ENCODE measurements at places on chromosomes 4 and X.

DNA sequence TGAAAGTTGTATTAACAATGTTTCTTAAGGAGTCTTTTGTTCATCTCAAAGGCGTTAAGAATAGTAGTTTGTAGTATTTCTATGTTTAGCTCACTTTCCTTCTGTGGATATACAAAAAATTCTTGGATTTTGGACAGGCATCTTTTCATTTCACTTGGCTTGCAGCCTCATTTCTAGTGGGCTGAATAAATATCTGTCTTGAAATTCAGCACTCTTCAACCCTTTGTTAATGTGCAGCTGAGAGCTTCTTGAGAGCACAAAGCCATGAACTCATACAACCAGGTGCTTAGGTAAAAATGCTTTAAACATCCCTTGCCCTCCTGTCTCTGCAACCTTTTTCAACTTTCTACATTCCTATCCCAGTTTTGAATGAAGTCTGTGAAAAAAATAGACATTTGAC, 1003.2 kb downstream of the C4orf33 start:
- DNase-seq: no peak

GRCh38 chr4:104022831-104023230, 303.0 kb upstream of the TACR3 start:
- DNase-seq: no peak

DNA sequence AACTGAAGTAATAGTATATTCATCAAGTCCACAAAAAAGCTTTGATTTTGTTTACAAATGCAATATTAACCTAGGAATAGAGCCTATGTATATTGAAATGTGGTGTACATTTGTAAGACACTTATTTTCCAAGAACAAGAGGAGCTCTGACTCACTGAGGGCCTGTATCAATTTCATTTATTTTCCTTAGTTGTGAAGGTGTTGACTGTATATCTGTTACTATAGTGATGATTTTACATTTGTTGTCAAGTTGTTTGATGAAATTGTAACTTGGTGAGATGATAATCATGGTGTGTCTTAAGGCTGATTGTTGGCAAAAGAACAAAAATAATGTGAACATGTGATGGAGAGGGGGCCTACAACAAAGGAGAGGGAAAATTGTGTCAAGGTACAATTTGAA, 274.9 kb upstream of the TEX13A start:
- DNase-seq: no peak

DNA sequence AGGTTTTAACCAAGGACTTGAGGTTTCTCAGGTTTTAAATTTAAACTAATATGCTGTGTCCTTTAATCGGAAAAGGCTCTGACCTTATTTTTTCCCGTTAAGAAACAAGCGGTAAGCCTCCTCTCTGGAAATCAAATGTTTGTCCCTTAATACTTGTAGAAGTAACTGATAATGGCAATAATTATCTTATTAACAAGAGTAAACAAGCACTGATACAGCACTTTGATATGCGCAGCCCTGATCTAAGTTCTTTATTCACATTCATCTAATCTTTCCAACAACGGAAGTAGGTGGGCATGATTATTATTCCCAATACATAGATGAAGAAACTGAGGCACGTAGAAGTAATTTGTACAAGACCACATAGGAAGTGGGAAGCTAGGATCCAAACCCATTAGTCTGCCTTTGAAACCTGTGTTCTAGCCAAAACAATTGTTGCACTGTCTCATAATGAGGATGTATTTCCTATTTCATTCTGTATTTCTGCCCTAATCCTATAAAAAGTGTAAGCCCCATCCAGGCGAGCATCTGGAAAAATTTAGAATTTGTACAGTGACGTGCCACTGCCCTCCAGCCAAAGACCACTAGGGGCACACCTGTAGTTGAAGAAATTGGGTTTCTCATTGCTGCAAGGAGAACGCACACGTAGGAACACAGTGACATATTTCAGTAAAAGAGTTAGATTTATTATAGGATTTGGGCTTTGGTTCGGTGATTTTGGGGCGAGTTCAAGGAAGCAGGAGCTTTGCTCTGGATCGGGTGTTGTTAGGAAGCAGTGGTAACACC, 606 bp downstream of the CXorf58 start:
- DNase-seq: no peak

- DNase-seq: no peak
Measured at GRCh38 chrX:142593361-142593862, 388.3 kb upstream of the MAGEC2 start.

DNA sequence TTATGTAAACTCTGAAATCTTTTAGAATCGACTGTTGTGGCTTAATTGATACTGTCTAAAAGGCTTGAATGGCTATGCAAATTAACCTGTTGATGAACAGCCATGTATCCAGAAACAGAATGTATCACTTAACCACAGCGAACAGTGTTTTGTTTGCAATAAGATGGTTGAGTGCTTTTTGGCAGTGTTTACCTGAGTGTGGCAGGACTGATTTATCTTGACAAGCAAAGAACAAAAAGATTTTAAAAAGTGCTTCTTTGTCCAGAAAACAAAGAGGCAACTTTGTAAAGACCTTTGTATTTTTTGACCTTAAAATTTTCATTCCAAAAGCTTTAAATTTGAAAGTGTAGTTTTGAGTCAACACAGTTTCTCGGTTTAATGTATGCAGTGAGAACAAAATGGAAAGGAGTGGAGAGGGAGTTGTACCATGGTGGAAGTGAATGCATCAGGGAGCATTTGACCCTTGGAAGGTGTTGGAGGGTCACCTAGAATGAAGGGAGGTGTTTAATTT, 18.0 kb downstream of the ARHGAP10 start:
- no peak for DNase-seq

DNA sequence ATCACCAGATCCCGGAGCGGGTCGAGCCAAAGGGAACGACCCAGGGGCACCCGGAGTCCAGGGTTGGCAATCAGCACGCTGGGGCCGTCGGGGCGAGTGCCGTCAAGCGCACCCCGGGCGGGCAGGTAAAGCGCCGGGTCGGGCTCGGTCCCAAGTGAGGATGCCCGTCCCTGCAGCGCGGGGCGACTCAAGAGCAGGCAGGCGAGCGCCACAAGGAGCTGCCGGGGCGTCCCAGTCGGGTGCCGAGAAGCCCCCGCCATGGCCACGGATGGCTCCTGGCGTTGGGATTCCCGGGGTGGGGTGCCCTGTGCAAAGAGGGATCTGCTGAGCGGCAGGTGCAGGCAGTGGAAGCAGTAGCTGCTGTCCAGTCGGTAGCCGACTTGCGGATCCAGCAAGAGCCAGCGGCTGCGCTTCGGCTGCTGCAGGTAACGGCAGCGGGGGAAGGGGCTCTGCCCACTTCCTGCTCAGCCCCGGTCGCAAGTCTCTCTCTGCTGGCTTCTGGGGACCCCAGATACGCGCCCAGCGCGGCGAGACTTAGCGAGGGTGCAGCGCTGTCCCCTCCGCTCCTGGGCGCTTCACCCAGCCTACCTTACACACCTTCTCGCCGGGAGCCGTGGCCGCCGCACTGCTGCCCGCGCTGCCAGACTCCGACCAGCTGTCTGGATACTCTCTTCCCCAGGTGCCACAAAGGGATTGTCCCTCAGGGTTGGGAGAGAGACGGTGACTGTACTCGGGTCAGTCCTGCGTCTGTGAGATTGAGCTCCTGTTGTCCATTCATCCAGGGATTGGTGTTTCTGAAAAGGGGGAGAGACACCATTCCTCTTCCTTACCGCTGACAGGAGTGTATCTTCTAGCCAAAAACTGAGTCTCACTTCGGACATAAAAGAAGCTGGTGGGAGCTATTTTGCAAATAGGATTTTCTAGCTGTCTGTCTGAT, at the start of gene FREM3:
Gene FREM3 (minus strand): TSS at position 260 of the 937 bp plus-strand sequence. CDS start 0 bp downstream, at position 260.
- no peak for DNase-seq

DNA sequence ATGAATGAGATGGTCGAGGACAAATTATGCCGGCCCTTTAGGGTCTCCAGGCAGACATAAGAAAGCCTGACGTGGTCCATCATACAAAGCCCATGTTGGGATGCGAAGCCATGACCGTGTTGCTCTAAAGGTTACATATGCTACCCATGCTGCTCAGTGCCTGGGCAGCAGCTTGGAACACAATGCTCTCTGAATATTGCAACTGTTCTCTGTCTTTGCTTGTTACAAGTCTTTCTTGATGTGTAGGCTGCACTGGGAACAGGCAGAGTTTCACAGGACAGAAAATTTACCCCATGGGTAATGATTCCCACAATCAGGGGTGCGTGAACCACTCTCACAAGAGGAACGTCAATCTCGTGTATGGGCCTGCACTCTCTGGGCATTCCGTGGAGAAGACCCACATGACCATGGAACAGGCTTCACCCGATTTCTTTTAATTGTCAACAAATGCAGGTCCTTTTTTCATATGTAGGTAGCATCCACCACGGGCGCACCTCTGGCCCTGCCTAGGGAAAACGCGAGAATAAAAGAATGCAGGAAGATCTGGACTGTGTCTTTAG, 66.3 kb downstream of the NBDY start:
- DNase-seq: no peak

DNA sequence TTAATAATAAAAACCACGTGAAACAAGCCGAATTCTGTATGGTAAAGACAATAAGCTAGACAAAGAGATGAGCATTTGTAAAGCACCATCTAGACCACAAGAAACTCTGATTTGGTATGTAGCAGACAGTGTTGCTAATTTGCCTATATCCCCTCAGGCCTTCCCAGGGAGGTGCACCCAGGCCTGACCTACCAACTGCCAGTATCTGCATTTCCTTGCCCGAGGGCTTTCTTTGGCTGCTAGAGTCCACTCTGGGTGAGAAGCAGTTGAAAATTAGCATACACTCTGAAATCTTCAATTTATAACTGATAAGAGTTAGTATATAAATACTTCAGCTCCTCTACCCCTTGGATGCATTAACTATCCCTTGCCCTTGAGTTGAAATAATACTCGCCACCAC, 37.4 kb upstream of the IL1RAPL1 start:
- DNase-seq: no peak

DNA sequence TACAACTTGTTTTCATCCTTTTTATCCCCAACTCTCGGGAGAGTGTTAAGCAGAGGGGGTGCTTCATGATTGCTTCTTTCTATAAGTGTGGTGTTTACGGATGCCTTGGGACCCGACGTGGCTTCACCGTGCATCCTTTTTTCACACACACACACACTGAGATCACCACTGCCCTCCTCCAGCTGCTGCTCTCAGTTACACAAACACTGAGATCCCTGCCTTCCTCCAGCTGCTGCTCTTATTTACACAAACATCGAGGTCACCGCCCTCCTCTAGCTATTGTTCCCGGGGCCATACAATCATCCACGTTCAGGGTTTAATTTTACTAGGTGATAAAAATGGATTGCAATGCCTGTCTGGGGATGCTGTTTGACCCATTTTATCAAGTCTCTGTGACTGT, 155.4 kb upstream of the FAM9B start:
- DNase-seq: no peak

DNA sequence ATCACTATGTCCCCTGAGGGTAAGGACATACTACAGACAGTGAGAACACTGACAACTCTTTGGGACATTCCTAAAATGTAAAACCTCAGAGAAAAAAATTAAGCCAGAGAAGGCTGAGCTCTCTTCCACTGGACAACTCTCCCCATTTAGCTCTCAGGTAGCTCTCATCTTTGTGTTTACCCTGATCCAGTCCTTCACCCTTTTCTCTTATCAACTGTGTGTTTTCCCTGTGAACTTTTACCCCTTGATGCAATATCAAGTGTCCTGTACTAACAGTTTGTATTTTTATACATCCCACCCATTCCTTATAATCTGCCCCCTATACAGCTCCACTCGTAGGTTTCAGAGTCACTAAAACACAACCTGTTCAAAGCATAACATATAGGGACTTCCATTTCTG, 182.6 kb downstream of the STIM2 start:
- no peak for DNase-seq

DNA sequence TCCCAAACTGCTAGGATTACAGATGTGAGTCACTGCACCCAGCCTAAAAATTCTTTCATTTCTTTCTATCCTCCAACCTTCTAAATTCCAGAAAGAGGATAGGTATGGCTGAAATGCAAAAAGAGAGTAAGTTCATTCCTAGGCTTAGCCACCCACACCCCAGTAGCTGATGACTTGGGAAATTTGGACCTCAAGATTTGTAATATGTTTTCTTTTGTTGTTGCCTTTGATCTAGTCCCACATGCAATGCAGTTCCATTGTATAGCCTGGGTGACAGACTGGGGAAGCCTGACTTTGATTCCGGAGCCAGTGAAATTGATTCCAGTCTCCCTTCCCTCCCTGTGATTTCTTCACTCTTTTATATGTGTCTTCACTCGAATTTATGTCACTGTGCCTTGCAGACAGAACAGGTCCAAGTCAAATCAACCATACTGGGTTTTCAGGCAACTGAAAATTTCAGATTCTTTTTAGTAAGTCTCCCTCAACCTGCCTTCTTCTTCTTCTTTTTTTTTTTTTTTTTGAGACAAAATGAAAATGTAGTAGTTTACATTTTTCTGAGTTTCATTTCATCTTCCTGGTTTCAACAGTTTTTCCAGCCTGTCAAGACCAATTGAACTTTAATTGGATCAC, 176.2 kb upstream of the RBPJ start:
- DNase-seq: no peak

GRCh38 chrX:12901486-12901885, 4.9 kb upstream of the TLR8 start:
- DNase-seq: no peak

DNA sequence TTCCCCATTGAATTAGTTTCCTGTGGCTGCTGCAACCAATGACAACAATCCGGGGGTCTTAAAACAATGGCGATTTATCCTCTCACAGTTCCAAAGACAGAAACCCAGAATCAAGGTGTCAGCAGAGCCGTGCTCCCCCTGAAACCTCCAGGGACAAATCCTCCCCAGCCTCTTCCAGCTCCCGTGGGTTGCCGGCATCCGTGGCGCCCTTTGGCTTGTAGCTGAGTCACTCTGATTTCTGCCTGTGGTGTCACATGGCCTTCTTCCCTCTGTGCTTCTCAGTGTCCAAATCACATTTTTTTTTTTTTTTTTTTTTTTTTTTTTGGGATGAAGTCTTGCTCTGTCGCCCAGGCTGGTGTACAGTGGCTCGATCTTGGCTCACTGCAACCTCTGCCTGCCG, 64.5 kb upstream of the STX18 start:
- no peak for DNase-seq

DNA sequence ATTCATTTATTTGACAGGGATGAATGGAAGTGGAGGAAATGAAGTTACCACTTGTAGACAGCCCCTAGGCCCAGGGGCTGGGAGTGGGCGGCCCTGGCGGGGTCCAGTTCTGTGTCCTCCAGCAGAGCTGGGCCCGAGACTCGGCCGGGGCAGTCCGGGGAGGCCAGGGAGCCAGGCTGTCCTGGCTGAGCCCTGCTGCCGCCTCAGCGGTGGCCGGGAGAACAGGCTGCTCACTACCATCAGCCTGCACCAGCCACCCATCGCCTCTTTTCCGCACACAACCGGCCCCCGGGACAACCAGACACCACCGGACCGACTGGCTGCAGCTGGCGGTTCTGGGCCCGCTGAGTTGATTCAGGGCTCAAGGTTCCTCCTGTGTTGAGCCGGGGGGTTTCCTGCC, 25.6 kb downstream of the CLDN34 start:
- no peak for DNase-seq

GRCh38 chrX:67296395-67296794, 247.4 kb upstream of the AR start:
- no peak for DNase-seq

- DNase-seq: no peak
Measured at GRCh38 chr4:154119317-154119716, 330.4 kb upstream of the SFRP2 start.

- DNase-seq: no peak
Measured at GRCh38 chr4:141144207-141144606, 10.9 kb upstream of the RNF150 start.

All from epithelial cell of prostate (primary cell).